Hematopoietic multipotent progenitor cell treated with erythropoietin and hydrocortisone succinate and interleukin-3 and kit ligand, for 6 days (in vitro differentiated cells): ENCODE measurements at places on chromosomes 12 and 14.

DNA sequence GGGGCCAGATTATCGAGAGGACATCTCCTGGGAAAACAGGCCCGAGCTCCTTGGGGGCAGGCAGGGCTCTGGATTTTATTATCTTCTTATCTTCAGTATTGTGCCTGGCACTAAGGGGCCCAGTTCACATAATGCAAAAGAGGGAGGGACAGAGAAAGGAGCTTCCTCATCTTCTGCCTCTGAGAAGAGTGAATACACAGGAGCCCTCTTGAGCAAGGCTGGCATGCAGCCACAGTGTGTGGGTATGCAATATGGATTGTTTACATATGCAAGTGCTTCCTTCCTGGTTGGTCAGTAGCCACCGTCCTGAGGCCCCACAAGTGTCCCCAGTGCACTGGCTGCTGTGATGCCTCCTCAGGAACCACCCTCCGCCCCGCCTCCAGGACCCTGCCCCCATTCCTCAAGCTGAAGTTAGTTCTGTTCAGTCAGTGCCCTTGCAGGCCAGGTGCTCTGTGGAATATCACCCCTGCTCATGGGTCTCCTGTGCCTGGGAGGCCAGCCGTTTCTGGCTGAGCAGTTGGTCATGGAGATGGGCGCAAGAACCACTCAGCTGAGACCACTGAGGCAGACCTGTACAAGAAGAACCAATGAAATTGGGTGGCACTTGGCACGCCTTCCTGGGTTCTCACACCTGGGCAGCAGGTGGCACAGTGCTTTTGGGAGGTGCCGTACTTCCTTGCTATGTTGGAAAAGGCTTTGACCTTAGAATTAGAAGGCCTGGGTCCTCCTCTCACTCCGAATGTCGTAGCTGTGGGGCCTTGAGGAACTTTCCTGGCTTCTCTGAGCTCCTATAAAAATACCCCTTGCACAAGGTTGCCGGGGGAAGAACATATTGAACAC, 35.1 kb upstream of the ACTN1 start:
- peak; percentile 85 for DNase-seq

DNA sequence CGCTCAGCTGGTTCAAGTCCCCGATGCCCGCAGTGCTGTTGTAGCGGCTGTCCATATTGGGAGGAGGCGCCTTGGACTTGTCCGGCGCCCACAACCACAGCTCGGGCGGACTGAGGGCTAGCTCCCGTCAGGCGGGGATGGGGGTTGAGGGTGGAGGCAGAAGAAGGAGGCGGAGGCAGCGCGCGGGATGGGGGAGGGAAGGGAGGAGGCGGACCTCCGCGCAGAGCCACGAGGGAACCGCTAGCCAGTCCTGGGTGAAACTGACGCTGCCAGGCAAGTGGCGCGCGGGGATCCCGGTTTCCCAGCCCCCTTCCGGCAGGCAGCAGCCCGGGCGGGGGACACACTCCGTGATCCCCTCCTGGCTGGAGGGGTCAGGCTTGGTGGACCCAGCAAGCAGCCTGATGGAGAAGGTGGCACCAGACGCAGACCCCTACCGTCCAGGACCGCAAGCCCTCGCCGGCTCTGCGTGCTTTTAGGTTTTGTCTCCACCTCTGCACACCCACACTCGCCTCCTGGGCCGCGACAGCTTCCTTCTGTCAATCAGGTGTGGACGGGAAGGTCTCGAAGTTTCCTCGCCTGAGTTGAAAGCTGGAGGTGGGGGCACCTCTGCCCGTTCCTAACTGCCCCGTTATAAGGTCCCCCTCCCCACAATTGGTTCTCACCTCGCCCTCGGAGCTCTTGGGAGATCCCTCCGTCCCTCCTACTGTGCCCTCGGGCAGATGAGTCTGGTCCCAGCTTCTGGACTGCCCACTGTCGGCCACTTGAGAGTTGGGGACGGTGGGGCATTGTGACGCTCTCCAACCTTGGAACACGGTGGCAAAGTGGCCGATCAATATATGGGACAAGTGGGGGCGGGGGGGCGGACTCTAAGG, at the start of gene CPNE8:
Gene CPNE8 (minus strand): TSS at position 112 of the 872 bp plus-strand sequence. CDS start 57 bp downstream, at position 55.
- peak; percentile 86 for DNase-seq

- DNase-seq: peak; percentile 23
Measured at GRCh38 chr12:59699421-59700152, 103.8 kb downstream of the SLC16A7 start.

- DNase-seq: no peak
Measured at GRCh38 chr12:76890151-76891143, 11.6 kb upstream of the CSRP2 start.

DNA sequence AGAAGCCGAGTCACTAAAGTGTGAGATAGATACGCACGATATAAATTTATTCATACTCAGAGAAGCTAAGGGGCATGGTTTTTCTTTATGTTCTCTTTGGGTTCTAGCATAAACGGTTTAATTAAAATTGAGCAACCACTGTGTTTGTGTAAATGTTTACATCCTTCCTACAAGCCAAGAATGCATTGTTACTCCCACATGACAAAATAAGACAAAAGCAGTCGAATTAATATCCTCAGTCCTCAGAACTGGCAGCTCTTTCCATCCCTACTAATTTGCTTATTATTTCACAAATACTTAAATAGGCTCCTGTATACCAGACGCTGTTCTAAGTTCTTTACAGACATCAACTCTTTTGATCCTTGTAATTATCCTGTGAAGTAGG, 32.0 kb downstream of the SSPN start:
- DNase-seq: no peak

DNA sequence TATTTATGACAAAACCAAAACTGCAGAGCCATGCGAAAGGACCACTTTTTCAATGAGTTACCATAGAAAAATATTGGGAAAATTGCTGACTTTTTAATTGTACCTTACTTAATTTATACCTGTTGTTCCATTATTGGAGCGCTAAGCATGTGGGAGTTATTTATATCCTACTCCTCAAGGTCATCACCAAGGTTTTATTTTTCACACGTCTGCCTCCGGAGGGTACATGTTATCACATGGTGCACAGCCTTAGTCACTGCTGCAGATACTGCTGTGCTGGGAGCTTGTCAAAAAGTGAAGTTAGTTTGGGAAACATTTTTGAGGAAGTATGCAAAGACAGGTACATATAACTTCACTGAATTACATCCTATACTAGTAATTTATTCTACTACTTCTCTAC, 1444.3 kb downstream of the AACS start:
- no peak for DNase-seq

GRCh38 chr14:64541261-64541971, 875 bp downstream of the HSPA2 start:
- DNase-seq: no peak

DNA sequence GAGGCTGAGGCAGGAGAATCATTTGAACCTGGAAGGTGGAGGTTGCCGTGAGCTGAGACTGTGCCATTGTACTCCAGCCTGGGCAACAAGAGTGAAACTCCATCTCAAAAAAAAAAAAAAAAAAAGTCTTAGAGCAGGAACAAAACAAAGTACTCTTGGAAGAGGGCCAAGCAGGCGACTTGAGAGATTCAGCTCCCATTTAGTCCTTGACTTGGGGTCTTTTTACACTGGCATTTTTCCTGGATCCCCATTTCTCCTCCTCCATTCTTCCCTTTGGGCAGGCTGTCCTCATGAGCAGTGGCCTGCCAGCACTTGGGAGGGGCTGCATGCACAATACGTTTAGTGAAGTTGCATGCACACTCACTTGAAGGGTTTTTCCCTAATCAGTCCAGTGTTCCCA, 72.9 kb downstream of the C14orf132 start:
- DNase-seq: no peak

- no peak for DNase-seq
Measured at GRCh38 chr12:88854260-88854659, 274.0 kb upstream of the KITLG start.

DNA sequence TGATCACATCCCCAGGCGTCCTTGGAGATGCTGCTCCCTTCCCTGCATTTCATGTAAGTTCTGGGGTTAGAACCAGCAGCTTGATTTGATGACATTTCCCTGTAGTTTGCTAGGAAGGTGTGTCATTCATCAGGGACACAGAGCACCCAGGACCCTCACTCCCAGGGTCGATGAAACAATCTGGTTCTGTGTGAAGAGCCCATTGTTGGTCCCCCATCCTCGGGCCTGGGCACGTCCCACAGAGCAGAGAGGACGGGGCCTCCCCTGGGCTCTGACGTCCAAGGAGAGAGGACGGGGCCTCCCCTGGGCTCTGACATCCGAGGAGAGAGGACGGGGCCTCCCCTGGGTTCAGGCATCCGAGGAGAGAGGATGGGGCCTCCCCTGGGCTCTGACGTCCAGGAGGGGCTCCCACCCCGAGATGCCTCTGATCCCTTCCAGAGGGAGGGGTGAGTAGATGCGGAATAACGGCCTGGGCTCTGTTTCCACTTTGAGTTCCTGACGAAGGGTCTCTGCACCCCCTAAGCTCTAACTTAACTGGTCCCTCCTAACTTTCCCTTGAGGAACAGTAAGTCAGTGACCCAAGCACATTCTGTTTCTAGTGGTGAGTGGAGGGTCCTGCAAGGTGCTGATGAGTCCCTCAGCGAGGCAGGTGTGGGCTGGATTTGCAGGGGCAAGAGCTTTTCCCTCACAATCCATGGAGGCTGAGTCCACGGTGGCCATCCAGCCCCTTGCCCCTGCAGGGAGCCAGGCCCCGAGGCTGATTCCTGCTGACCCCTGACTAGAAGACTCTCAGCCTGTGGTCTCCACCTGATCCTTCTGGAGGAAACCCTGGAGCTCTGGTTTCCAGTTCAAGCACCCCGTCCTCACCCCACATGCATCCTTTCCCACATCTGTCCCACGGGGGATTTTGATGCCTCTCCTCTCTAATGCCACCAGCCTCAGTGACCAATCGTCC, 35.5 kb upstream of the SFSWAP start:
- no peak for DNase-seq

DNA sequence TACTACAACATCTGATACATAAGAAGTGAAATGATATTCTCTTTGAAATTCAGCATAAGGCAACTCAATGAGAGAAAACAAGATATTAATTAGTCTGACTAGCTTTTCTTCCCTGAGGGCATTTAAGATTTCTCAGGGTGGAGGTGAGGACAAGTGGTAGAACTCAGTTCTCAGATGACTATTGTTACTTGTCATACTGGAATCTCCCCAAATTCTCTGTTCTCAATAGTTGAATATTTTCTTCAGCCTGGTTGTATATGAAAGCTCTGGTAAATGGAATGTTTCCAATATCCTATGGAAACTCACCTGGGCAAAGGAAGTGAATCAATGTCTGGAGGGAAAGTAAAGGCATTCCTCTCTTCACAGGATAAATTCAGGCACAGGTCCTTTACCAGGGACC, 18.2 kb upstream of the ITGA5 start:
- no peak for DNase-seq

- DNase-seq: no peak
Measured at GRCh38 chr12:123540899-123541662, 7.6 kb upstream of the RILPL1 start.

GRCh38 chr14:103818422-103818821, 29.0 kb downstream of the PPP1R13B start:
- DNase-seq: no peak

DNA sequence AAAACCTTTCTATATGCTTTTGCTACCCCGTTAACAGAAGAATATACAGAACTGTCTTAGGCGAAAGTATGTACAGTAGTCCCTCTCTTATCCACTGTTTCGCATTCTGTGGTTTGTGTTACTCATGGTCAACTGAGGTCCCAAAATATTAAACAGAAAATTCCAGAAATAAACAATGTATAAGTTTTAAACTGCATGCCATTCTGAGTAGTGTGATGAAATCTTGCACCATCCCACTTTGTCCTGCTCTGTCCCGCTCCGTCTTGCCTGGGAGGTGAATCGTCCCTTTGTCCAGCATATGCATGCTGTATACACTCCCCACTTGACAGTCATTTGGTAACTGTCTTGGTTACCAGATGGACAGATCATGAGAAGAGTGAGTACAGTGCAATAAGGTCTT, 70.1 kb upstream of the STRN3 start:
- no peak for DNase-seq

- peak; percentile 61 for DNase-seq
Measured at GRCh38 chr12:93979189-93979588, 169.2 kb upstream of the PLXNC1 start.

DNA sequence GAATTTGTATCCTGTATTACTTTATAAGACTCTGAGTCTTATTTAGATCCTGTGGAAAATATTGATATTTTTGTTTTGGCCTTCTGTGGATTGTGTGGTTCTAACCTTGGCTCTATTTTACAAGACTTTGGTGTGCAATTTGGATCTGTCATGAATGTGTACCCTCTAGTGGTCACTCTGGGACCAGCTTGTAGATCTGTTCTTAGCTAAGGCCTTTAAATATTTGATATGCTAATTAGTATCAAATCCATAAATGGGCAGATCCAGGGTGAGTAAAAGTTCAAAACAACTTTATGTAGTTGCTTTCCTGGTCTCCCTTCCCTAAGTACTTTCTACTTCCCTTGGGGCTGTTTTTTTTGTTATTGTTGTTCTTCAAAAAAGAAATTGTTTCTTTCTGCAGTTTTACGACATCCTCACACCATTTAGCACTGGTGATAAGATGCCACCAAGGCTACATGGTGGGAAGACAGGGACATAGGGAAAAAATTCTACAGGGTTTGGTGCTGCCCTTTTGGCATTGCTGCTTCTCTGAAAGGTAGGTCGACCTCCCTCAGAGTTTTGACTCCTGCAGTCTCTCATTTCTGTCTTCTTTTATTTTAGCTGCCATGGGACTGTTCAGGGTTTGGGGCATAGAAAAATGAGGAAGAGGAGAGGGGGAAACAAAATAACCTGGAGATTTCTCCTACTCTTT, 238.5 kb downstream of the GPHN start:
- DNase-seq: peak; percentile 68

DNA sequence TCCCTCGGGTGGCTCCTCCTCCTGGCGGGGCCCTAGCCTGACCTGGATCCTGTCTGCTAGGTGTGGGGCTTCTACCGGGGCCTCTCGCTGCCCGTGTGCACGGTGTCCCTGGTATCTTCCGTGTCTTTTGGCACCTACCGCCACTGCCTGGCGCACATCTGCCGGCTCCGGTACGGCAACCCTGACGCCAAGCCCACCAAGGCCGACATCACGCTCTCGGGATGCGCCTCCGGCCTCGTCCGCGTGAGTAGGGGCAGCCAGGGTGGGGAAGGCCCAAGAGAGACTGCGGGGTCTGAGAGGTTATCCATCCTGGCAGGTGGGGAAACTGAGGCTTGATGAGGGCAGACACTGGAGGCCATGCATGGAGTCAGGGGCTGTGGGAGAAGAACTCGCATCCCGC, 4.0 kb downstream of the SLC25A47 start:
- no peak for DNase-seq

DNA sequence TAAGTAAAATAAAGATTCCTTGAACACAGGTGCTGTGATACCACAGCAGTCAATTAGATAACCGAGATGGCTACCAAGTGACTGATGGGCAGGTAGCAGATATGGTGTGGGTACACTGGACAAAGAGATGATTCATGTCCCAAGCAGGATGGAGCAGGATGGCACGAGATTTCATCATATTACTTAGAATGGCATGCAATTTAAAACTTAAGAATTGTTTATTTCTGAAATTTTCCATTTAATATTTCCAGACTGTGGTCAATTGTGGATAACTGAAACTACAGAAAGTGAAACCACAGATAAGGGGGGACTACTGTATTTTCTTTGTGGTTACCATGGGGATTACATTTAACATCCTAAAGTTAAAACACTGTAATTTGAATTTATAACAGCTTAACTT, 7.5 kb upstream of the ZFP36L1 start:
- DNase-seq: peak; percentile 55
